Renal cortex interstitium (tissue), 15 donors: ENCODE measurements at places on chromosomes 4 and X.

- no peak for DNase-seq
Observed at GRCh38 chr4:110107866-110108265, 90.5 kb downstream of the ELOVL6 start.

- no peak for DNase-seq
Observed at GRCh38 chr4:38097818-38098217, 137.6 kb downstream of the PTTG2 start.

DNA sequence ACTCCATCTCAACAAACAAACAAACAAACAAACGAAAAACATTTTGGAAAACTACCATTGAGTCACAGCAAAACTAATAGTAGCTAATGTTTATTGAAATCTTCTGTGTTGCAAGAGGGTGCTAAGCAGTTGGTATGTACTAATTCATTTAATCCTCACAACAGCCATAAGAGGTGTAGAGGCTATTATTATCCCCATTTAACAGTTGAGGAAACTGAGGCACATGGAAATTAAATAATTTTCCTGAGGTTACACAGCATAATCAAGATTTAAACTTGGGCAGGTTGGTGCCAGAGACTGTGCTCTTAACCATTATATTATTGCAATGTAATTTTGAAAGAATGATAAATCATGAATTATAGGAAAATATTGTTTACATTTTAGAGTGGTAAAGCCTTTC lies 17.5 kb upstream of the RHOH start:
- no peak for DNase-seq

- DNase-seq = no peak
Observed at GRCh38 chr4:83212041-83212851, 72.4 kb downstream of the COQ2 start.

- no peak for DNase-seq
Observed at GRCh38 chr4:6444582-6444981, 27.8 kb downstream of the PPP2R2C start.

- DNase-seq = peak; percentile 21
Observed at GRCh38 chr4:72701987-72702819, 133.2 kb upstream of the ADAMTS3 start.

GRCh38 chr4:86556791-86557415 lies 37.2 kb upstream of the PTPN13 start:
- DNase-seq = no peak

DNA sequence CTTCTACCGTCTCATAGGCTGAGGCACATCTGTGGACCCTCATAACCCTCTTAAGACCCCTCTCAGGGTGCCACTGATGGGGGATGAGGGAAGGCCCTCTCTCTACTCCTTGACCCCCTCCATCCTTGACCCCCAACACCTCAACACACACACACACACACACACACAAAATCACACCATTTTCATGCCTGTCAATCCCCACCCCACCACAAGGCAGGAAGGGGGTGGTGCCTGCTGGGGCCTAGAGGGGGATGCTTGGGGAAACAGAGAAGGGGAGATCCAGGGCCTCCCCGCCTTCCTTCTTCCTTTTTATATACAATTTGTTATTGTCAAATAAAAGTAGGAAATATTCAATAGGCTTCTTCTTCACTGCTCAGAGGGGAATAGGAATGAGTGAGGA lies 1.2 kb upstream of the EBP start:
- DNase-seq = no peak

- DNase-seq = no peak
Observed at GRCh38 chr4:114021451-114021850, 42.0 kb upstream of the ARSJ start.

DNA sequence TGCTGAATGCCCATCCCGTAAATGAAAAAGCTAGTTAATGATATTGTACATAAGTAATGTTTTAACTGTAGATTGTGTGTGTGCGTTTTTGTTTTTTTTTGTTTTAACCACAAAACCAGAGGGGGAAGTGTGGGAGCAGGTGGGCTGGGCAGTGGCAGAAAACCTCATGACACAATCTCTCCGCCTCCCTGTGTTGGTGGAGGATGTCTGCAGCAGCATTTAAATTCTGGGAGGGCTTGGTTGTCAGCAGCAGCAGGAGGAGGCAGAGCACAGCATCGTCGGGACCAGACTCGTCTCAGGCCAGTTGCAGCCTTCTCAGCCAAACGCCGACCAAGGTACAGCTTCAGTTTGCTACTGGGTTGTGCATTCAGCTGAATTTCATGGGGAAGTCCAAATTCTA lies at the start of gene SPP1:
Gene SPP1 (plus strand): TSS at position 249 of the 400 bp plus-strand sequence. CDS start 1,182 bp downstream, outside the sequence.
- DNase-seq = no peak

DNA sequence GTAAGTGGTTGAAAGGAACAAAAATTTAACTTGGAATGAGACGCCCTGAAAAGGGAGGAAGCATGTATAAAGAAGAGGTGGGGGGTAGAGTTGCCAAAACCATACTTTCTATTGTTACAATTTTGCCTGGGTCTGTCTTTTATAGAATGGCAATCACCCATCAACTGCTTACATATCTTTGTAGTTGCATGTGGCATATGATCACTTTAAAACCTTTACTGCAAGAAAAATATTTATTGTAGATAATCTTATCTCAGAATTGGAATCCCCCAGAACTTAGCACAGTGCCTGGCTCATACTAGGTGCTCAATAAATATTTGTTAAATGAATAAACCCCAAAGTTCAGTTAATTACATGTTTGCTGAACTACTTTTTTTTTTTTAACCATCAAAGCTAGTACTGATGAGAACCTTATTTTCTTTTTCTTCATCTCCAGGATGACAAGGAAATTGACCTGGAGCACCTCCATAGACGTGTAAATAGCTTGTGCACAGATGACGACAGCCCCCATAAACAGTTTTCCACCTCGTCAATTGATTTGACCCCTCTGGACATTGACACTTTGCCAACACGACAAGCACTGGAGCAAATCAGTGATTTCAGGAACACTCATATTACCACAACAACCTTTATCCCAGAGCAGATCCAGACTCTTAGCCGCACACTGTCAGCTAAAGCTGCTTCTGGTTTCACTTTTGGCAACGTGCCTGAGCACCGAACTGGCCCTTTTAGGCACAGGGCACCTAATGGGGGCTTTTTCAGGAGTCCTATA lies 56.7 kb upstream of the ATOH1 start:
- no peak for DNase-seq

DNA sequence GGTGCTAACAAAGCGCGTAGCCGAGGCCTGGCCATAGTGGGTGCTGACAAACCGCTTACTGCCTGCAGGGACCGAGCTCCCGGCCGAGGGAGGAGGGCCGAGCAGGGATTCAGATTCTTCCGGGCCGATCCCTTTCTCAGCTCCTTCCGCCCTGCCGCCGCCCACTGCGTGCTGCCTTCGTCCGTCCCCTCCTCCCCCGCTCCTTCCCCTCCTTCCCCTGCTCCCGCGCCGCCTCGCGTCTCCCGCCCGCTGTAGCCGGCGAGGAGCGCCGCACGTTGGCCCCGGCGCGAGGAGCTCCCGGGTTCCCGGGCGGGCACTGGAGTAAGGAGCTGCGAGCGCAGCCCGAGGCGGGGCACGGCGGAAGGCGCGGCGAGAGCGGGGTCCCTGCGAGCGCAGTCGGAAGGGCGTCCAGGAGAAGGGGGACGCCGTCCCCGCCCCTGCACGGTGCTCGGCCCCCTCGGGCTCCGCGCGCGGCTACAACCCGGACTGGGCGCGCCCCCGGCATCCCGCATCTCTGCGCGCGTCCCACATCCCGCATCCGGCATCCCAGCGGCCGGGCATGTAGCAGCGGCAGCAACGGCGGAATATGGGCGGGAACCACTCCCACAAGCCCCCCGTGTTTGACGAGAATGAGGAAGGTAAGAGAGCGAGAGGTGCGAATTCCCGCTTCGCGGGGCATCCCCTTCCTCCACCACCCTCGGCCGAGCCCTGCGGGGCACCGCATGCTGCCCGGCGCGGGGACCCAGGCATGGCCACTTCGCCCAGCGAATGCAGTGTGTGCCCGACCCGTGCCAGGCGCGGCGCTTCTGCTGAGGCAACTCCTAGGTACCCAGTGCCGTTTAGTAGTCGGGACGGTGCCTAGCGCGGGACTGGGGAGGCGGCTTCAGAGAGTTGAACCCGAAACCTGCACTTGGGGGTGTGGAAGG lies at the start of gene STK32B:
Gene STK32B (plus strand): TSS at position 203 of the 926 bp plus-strand sequence.
- peak; percentile 40 for DNase-seq

- no peak for DNase-seq
Observed at GRCh38 chr4:185803022-185803421, 9.0 kb downstream of the SORBS2 start.

GRCh38 chr4:180449395-180449956 lies 1793.7 kb upstream of the TENM3 start:
- no peak for DNase-seq

GRCh38 chrX:112819008-112819640 lies 21.5 kb downstream of the AMOT start:
- DNase-seq = no peak

GRCh38 chrX:11352296-11352741 lies 59.1 kb downstream of the AMELX start:
- no peak for DNase-seq

DNA sequence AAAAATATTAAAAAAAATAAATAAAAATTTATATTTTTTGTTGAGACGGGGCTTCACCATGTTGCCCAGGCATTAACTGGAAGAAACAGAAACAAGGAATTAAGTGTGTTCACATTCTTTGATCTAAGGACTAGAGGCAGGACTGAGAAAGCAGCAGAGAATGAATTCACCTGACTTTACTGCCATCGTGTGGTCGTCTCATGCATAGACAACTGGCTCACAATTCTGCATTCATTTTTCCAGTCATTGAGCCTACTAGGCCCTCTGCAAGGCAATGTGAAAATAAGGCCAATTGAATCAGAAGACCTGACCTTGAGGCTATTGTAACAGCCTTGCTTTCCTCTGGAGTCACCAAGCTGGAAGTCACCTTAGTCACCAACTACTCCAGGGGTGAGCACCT lies 37.4 kb downstream of the LHFPL1 start:
- peak; percentile 44 for DNase-seq

DNA sequence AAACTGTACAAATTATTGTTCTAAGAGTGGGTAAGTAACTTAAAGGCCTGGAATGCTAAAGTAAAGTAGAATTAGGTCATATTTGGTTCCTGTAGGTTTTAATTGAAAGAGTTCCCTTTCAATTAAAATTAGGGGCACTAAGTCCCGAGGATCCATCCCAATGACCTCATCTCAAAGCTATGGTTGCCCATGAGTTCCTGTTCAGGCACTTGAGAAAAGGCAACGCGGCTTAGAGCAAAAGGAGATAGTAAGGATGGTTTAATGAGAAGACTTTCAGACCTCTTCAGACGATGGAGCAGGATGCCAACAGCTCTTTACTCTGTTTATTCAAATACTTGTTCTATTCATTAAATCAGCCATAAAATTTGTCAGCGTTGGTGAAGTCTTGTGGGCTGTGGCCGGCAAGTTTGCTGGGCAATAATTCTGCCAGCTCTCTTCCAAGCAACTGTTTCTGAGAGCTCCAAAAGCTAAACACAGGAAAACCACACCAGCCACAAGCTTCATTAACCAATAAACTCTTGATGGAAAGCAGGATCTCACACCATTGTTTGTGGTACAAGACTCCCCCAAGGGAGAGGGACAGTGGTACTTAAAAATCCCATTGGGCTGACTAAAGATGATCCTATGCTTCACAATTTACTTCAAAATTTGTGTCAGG lies 167.4 kb downstream of the COL4A6 start:
- no peak for DNase-seq

- peak; percentile 2 for DNase-seq
Observed at GRCh38 chrX:27336466-27337091, 126.6 kb downstream of the PPP4R3C start.

GRCh38 chrX:130555341-130555740 lies 153.6 kb downstream of the RBMX2 start:
- DNase-seq = no peak

GRCh38 chrX:45322820-45323219 lies 122.1 kb upstream of the DIPK2B start:
- no peak for DNase-seq

DNA sequence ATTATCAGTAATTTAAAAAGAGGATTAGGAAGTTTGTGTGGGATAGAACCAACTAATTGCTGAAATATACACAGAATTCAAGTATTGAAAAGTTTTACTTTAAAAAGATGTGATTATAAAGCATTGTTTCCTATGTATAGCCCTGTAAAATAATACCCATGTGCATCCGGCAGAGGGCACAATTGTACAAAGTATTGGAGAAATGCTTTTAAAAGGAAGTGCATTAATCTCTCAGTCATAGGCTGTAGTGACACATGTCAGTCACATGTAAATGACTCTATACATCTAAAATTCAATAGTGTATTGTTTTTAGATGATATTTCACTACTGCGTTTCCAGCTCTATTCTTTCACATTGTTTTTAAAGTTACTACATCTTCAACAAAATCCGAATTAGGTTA lies 9.7 kb upstream of the GEMIN8 start:
- no peak for DNase-seq

DNA sequence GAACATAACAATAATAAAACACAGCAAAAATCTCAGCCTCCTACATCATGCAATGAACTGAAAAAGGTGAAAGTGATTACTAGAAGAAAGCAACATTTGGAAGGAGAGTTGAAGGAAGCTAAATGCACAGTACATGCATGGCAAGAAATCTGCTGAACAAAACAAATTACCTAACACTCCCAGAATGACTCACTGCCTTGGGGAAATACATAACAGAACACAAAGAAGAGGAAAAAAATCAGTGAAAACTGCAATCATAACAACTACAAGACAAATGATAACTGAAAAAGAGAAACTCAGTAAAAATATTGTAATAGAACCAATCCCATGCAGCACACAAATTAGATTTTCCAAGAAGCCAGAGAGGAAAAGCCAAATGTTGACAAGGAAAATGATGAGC lies 1513.2 kb downstream of the ARAP2 start:
- no peak for DNase-seq

DNA sequence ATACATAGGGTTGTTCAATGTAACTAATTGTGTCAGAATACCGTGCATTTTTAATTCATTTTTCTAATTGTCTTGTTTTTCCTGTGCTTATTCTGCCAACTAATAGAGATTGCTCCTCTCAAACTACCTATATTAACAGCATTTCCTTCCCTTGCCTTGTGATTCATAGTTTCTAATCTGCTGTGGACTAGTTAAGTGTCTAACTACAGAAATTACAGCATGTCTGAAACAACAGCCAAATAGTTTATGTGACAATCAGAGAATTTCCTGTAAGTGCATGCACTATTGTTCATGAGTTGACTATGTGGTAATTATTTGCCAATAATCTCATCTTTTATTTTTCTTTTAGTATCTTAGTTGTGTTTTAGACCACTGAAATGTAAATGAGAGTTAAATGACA lies 4.1 kb upstream of the SEC24B start:
- no peak for DNase-seq

DNA sequence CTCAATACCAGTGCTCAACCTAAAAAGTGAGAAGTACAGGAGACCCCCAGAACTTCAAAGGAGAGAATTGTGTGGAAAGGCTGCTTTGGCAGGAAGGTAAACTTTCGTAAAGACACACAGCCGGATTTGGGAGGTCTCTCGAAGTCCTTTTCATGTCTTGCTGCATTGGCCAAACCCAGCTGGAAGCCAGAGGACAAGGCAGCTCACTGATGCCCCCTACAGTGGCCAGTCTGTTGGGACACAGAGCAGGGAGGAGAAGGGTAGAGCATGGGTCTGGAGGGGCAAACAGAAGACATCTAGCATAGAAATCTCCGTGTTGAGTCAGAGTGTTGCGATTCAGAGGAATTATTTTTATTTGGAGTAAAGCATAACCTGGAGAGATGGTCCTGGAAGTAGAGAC lies 198.9 kb downstream of the ANK2 start:
- DNase-seq = no peak

- DNase-seq = no peak
Observed at GRCh38 chr4:78939667-78940008, 400 bp upstream of the PAQR3 start.

- peak; percentile 92 for DNase-seq
Observed at GRCh38 chr4:38319456-38320342, 344.3 kb upstream of the KLF3 start.
